ENCODE measurements at places on chromosomes 3 and 15.

GRCh38 chr15:43299884-43300283, 30.5 kb downstream of the LCMT2 start:
- no peak for DNase-seq

GRCh38 chr3:67123914-67124313, 125.8 kb downstream of the KBTBD8 start:
- DNase-seq = no peak

DNA sequence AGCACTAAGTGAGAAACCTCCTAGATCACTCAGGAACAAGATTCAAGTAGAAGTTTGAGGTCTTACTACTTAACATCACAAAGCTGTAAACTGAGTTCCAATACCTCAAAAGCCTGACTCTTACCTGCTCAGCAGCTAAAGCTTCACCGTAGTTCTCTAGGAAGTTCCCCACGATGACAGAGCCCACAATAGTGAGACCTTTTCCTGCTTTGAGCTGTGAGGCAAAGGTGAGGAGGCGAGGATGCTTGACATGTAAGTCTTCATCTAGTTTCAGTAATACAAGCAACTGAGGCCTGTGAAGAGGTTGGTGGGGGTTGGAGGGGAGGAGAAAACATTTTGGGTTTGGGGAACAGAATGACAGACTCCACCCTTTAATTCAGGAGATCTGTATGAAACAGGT, 15.7 kb downstream of the EMC4 start:
- DNase-seq = no peak

DNA sequence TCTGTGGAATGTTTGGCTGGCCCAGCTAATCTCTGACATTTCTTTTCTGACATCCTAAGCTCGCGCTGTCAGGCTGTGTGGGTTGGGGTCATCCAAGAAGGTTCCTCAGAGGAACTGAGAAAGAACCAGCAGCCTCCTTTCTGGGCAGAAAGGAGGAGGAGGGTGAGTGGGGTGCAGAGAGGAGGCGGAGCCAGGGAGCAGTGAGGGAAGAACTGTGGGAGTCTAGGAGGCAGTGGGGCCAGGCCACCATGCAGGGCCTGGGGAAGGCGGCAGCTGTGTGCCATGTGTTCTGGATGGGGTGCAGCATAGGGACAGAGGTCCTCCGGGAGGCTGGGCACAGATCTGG, 5.3 kb downstream of the SEMA7A start:
- DNase-seq = no peak

GRCh38 chr15:74375303-74375693, 7.9 kb upstream of the CYP11A1 start:
- no peak for DNase-seq

DNA sequence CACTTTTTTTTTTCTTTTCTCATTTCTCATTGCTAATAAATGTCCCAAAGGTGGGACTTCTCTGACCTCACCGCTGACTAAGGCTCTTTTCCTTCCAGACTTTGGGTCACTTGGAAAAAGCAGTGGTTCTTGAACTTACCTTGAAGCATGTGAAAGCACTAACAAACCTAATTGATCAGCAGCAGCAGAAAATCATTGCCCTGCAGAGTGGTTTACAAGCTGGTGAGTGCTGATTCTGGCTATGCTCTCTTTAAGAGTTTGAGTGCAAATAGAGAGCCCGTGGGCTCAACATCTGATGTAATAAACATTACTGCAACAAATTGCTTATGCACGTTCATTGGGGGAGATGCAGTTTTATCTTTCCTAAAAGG, 2.0 kb downstream of the BHLHE40 start:
- DNase-seq = no peak
